Activated naive CD4-positive, alpha-beta T cell treated with anti-CD3 and anti-CD28 coated beads, Interleukin-2, amount 50 U/mL, for 72 hours (primary cell): ENCODE measurements at places on chromosomes 11 and 22. TPM values are rescaled to one million over a fixed set of nuclear protein-coding genes. Genes with fewer than 3 reads are reported as not detected.

- peak; percentile 79 for DNase-seq
Measured at GRCh38 chr22:23219822-23220484, 39.6 kb downstream of the BCR start.

Gene DCDC1
- total RNA-seq: not detected

Gene DYNC2H1
- total RNA-seq: 2.6 TPM

Gene SLC25A17
- 24.6 TPM for total RNA-seq
